ENCODE measurements at places on chromosomes 3 and 15. TPM values are rescaled to one million over a fixed set of nuclear protein-coding genes. Genes with fewer than 3 reads are reported as not detected.
A peak's percentile ranks its signal among the peaks of the same experiment; 100 is the strongest.

DNA sequence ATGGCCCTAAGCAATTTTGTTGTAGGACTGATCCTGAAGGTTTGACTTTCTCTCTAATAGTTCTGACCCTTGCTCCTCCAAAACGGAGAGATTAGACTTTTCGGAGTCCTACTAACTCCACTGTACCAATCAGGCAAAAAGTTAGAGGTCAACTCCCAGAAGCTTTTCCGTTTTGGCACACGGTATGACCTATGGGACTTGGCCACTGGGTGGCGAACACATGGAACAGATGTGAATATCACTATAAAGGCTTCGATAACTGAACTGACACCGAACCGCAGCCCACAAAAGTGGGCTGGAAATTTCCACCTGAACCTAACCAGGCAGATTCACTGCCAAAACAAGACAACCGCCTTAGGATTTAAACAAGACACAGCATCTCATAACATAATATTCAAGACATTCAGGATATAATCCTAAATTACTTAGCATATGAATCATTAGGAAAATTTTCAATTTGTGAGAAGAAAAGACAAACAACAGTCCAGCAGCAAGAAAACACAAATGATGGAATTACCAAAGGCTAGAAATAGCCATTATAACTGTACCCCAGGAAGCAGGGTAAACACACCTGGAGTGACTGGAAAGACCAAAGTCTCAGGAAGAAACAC, 12.2 kb upstream of the TM2D3 start:
- no peak for DNase-seq

Gene BAHD1
- 15.1 TPM for total RNA-seq

Gene PCOLCE2
- not detected for total RNA-seq

GRCh38 chr3:177646749-177647148, 449.5 kb upstream of the TBL1XR1 start:
- no peak for DNase-seq

GRCh38 chr15:67551207-67551743, 8.8 kb downstream of the MAP2K5 start:
- DNase-seq: no peak

DNA sequence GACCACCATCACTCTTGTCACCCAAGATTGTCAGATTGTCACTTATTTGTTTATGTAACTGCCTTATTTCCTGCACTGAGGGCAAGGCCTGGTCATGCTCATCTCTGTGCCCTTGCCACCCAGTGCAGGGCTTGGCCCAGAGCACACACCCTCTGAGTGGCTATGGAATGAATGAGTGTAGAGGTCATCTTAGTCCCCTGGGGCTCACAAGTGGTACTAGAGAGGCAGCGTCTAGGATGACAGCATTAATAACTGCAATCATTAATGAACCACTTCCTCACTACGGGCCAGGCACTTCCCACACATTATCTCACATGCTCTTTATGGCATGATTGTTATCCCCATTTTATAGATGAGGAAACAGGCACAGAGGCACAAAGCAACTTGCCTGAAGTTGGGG, 117.0 kb downstream of the SMAD6 start:
- no peak for DNase-seq

Gene CPNE9
- total RNA-seq: not detected

DNA sequence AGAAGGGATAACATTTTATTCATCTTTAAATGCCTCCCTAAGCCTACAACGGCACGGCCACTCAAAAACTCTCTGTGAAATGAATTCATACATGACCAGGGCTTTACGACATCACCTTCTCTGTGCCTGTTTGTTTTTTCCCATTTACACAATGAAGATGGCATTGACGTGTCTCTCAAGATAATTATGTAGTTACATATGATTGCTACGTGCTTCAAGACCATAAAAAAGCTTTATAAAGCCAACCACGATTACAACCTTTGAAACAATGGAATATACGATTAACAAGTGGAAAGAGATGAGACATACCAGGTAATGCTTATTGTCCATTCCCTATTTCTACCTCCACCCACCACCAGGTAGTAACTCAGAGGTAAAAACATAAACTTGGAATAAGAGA, 168.4 kb downstream of the P3H2 start:
- DNase-seq: no peak

DNA sequence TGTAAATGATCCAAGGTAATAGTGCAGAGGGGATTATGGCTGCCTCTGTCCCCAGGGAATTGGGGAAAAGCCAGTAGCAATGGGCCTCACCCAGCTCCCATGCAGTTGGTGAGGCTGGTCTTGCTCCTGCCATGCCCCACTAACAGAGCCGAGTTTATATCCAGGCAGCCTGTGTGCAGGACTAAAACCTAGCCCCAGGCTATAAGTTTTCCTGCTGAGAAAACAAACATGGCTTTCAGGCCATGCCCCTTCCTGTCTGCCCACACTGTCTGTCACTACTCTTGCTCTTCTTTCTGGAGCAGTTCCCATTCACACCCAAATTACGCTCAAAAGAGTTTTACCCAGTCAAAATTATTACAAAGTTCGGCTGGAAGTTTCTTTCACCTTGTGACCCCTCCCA, 73.5 kb upstream of the SPATA16 start:
- DNase-seq: no peak

DNA sequence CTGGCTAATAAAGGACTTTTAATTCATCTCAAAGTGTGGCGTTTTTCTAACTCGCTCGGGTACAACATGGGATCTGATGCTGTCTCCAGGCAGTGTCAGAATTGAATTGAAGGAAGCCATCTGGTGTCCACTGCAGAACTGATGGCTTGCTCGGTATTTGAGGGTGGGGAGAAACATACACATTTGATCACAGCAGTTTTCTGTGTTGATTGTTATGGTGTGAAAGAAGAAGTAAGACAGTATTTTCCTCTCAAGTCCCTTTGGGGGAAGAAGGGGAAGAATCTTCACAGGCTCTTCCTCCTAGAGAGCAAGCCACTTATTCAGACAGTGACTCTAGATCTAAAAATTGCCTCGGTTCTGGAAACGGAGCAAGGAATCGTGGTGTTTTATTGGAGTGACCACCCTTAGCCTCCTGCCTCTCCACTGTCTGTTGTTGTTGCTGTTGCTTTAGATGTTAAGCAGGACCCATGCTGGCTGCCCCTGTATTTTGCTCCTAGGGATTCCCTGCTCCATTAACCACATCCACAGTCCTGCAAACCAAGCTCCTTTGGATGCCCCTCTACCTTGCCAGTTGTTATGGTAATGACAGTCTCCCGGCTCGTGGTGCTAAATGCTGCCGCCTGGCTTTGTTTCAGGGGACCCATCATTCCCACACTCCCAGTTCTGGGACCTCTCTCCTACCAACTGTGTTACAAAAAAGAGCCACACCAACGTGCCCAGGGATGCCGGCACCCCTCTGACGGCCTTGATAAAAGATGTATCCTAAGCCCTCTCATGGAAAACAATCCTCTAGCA, 15.3 kb upstream of the MCCC1 start:
- DNase-seq: no peak

- DNase-seq: no peak
Observed at GRCh38 chr3:8843347-8843746, 73.9 kb upstream of the OXTR start.

GRCh38 chr15:62818691-62819090, 223.9 kb upstream of the TPM1 start:
- no peak for DNase-seq

- no peak for DNase-seq
Observed at GRCh38 chr3:181976526-181976925, 264.8 kb downstream of the SOX2 start.

- DNase-seq: no peak
Observed at GRCh38 chr15:52682200-52682599, 3.0 kb upstream of the ATOSA start.

GRCh38 chr3:129934234-129935123, 40.0 kb upstream of the TRH start:
- peak; percentile 15 for DNase-seq

DNA sequence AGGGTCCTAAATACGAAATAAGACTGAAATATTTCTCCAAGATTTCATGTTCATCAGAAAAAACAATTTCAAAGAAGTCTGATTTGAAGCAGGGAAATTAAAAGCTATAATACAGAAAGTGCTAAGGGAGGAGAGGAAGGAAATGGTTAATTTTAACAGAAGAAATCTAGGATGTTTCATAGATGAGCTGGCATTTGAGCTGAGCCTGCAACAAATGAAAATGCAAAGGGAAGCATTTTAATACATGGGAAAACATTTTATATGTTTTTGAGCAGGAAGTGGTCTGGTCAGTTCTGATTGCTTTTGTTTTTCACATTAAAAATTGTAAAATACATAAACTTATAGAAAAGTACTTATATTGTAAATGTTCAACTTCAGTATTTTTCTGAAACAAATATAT, 17.2 kb upstream of the RAP2B start:
- DNase-seq: no peak

- DNase-seq: no peak
Observed at GRCh38 chr3:131883711-131884407, 151.0 kb downstream of the CPNE4 start.

Gene KBTBD13
- not detected for total RNA-seq

- no peak for DNase-seq
Observed at GRCh38 chr3:129829640-129830039, 63.9 kb downstream of the TMCC1 start.

Gene RTP1
- not detected for total RNA-seq

DNA sequence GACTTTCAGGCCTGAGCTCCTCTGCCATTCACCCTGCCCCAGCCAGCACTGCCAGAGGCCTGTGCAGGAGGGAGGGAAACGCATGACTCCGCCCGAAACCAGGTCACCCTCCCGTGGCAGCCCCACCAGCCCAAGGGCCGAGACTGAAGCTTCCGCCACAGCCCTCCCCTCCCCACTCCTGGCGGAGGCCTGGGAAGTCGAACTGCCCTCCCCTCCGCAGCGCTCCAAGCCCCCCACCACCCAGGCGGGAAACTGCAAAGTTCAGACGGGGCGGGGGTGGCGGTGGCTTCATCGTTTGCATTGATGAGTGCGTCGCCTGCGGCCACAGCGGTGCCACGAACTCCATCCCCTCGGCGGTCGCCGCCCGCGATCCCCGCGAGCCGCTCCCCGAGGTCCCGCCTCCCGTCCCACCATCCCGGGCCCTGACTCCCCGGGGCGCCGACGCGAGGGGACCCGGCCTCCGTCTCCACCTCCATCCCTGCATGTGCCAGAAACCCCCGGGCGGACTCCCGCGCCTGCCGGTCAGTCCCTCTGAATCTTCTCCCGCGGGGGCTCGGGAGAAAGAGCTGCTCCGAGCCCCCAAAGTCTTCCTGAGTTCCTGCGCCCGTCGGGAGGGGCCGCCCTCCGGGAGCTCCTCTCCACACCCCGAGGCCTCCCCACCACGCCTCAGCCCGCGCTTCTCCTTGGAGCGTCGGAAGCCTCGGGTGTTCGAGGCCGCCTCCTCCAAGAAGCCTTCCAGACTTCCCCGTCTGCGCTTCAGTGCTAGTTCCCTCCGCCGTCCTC, 698 bp downstream of the MELTF start:
- no peak for DNase-seq

GRCh38 chr15:57220205-57220604, 156.1 kb upstream of the CGNL1 start:
- DNase-seq: no peak

- no peak for DNase-seq
Observed at GRCh38 chr3:111763001-111763471, 96.0 kb upstream of the PHLDB2 start.

Gene SOX14
- total RNA-seq: not detected

DNA sequence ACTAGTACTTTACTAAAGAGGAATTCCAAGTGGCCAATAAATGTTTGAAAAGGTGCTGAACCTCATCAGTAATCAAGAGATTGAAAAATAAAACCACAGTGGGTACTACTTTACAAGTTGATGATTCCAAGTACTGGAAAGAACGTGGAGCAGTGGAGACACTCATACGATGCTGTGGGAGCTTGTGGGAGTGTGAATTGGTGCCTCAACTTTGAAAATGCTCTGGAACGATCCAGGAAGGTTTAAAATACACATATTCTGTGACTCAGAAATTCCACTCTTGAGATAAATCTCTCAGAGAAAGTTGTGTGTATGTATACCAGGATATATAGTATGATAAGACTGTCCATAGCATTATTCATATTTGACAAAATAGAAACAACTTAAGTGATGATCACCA, 9.3 kb downstream of the LRCH3 start:
- DNase-seq: no peak

- no peak for DNase-seq
Observed at GRCh38 chr3:104908761-104909160, 457.9 kb upstream of the ALCAM start.

Gene CCR8
- total RNA-seq: 0.53 TPM

Gene RTP2
- total RNA-seq: not detected

GRCh38 chr3:122488262-122488973, 26.3 kb downstream of the KPNA1 start:
- DNase-seq: no peak

Gene HCN4
- 0.04 TPM for total RNA-seq

GRCh38 chr3:186471771-186472170, 72.4 kb downstream of the CRYGS start:
- no peak for DNase-seq

- DNase-seq: peak; percentile 30
Observed at GRCh38 chr3:142888481-142889211, at the start of gene PCOLCE2. Gene PCOLCE2, minus strand, starts transcription at chr3:142889083. Its CDS starts 187 bp downstream, at chr3:142888896.

DNA sequence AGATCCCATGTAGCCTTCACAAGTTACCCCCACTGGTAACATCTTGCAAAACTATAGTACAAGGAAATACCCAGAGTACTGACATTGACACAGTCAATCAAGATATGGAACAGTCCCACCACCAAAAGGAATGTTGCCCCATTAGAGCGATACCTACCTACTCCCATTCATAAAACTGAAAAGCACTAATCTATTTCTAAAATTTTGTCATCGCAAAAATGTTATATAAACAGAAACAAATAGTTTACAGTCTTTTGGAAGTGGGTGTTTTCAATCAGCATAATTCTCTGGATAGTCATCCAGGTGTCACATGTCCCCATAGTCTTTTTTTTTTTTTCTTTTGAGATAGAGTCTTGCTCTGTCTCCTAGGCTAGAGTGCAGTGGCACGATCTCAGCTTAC, 156.9 kb upstream of the AGTR1 start:
- DNase-seq: no peak

- peak; percentile 32 for DNase-seq
Observed at GRCh38 chr15:59691194-59691805, 2.2 kb upstream of the BNIP2 start.

- no peak for DNase-seq
Observed at GRCh38 chr3:136664771-136665170, 87.4 kb downstream of the STAG1 start.

- no peak for DNase-seq
Observed at GRCh38 chr3:7877312-7877711, 624.3 kb upstream of the LMCD1 start.

Gene FANCD2
- total RNA-seq: 101 TPM

- no peak for DNase-seq
Observed at GRCh38 chr15:51971032-51971374, 575 bp downstream of the LEO1 start.

Gene CLRN1
- total RNA-seq: not detected
